Keratinocyte (primary cell): ENCODE measurements at places on chromosomes 13 and 19.

GRCh38 chr19:16205205-16206045, 7.7 kb downstream of the AP1M1 start:
- no peak for DNase-seq

GRCh38 chr13:99029576-99029975, 51.7 kb upstream of the DOCK9 start:
- no peak for DNase-seq

DNA sequence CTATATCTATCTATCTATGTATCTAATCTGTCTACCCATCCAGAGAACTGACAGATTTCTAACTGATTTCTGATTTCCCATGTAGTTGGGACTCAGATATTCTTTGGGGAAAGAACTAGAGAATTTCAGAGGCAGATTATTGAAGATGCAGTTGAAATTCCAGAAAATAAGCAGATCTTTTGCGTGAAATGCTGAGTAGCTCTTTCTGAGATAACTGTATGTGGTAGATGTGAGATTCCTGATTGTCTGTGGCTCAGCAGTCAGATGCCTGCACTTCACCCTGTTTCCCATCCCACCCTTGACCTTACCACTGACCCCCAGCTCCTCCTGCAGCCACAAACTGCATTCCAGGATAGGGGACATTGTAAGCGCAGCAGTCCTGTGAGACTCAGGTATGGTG, 61.5 kb downstream of the DGKH start:
- DNase-seq = no peak

- no peak for DNase-seq
Observed at GRCh38 chr19:58300620-58301019, 4.6 kb upstream of the ERVK3-1 start.

- DNase-seq = no peak
Observed at GRCh38 chr19:6671960-6672359, 2.0 kb upstream of the TNFSF14 start.

DNA sequence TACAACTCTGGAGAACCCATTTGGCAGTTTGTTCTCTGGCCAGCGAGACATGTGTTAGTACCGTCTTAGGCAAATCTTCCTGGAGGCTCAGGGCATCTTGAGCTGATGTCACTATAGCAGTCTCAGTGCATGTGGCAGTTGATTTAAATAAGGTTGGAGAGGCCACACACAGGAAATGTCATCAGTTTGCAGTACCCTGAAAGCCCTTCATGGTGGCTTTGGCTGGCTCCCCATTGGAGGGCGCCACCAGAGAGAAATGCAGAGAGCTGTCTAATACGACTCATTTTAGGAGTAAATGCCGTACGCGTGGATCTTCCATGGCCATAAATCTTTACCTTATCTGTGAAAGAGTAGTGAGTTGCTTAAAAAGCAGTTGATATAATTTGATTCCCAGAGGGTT, 163.1 kb downstream of the STK24 start:
- no peak for DNase-seq

GRCh38 chr19:42325896-42326771, 699 bp downstream of the MEGF8 start:
- no peak for DNase-seq

GRCh38 chr13:76632401-76633044, 253.7 kb downstream of the KCTD12 start:
- DNase-seq = no peak

GRCh38 chr19:18596752-18597157, 8.2 kb downstream of the REX1BD start:
- DNase-seq = no peak

- no peak for DNase-seq
Observed at GRCh38 chr19:8831373-8831772, 731 bp downstream of the ZNF558 start.

GRCh38 chr13:71217827-71218226, 649.2 kb downstream of the DACH1 start:
- no peak for DNase-seq

DNA sequence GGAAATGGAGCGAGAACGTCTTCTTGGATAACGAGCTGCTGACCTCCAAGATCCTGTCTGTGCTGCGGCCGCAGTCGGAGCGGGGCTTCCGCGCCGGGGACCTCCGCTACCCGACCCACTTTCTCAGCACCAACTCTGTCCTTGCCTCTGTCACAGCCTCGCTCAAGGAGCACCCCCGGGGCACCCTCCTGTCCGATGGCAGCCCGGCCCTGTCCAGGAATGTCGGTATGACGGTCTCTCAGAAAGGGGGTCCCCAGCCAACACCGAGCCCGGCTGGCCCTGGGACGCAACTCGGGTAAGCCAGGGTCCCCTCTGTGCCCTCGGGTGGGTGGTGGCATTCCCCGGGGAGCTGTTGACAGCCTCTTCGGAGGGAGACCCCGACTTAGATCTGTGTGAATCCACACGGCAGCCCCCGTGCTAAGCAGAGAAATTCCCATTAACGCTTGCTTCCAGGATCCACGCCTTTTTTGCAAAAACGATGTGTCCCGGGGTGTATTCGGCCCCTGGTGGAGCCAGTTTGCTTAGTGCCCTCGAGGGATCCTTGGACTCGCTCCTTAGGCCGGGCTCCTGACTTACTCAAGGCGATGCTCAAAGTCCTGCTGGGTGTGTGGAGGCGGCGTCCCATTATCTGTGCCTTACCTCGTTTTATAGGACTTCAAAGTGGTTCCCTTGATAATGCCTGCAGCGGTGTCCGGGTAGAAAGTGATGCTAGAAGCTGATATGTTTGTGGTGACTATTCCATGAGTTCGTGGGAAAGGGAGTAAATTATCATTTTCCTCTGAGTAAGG, 48.5 kb downstream of the PEX11G start:
- DNase-seq = no peak

DNA sequence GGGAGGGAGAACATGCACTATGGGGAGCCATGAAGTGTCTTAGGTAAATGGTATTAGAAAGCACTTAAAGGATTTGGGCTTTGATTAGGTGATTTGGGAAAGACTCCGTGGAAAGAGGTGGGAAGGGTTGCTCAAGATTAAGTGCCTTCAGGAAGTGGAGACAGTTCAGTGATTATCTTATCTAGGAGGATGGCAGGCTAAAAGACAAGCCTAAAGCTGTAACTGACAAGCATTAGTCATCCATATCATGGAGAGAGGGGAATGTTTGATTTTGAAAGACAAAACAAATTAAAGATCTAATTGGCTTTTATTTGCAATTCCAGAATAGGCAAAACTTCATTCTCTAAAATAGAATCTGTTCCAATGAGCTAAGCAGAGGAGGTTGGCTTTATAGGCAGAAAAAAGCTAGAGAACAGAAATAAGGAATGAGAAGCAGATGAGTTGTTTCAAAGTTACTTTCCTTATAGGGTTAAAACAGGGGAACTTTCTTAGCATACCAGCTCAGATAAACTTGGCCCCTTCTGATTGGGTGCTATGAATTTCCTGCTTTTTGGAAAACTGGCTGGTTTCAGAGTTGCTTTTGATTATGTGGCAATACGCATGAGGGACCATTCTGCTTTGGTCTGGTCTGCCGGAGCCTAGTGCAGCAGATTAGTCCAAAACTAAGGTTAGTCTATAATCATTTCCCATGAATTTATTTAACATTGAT, 1.8 kb upstream of the DIAPH3 start:
- DNase-seq = no peak

DNA sequence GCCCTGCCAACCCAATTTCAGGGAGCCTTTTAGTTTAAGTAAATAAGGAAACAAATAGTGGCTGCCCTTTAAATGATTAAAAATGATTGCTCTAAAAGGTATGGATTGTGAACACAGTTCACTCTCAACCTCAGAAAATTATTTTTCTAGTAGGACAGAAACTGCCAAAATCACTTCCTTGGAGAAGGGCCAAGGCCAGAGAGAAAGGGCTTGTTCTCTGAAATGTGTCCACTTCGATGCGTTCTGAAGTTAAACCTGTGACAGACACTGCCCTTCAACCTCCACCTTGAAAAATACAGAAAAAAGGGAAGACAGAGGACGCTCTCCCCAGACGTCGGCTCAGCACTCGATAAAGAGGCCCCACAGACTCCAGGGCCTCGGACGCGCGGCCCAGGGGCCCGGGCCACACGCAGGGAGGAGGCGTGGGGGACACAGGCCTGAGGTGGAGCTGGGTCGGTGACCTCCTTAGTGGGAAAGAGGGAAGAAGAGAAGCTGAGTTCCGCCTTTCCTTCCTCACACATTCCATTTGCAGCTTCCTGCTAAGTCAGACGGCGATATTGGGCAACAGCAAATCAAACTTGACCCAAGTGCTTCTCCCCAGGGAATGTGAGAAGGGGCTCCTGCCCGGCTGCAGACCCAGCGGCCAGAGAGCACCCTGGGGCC, 63.6 kb downstream of the RASA3 start:
- no peak for DNase-seq

GRCh38 chr19:36514012-36514612, 14.0 kb downstream of the ZNF260 start:
- DNase-seq = no peak

DNA sequence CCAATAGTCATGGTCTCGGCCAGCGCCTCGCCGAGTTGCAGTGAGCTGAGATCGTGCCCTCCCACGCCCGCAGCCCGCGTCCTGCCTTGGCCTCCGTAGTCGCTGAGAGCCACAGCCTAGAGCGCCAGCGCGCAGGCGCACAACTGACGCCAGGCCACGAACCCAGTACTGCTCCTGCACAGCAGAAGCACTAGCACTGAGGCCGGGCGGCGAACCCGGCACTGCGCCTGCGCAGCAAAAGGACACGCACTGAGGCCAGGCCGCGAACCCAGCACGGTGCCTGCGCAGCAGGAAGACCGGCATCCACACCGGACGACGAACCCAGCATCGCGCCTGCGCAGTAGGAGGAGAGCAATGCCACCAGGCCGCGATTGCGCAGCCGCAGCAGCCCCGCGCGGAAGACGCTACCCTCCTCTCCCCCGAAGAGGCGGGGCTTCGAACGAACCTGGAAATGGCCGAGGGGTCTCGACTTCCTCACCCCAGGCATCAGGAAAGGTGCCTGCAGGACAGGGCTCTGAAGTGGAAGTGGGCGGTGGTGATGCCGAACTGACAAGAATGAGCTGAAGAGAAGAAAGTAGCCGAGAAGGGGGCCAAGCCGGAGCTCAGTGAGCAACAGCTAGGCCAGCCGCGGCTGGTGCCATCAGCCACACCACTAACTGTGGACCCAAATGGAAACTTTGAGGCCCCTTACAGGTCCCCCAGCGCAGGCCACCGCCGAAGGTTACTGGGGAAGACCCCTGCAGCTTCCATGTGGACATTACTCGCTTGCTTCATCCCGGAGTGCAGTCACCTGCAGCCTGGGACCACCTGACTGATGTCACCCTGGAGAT, 7.5 kb downstream of the F10 start:
- no peak for DNase-seq

DNA sequence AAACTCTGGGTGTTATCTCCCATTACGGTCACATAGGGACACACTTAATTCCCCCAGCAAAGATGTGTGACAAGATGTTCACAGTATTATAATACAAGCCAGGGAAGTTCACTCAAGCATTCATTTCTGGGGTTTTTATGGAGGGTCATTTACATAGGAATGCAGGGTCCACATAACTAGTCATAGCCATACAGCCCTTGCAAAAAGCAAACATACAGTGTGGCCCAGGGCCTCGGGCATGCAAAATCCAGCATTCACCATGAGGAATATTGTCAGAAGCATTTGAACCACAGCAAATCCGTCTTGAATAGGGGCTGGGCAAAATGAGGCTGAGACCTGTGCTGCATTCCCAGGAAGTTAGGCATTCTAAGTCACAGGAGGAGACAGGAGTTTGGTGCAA, 13.0 kb upstream of the ZNF460 start:
- DNase-seq = no peak

DNA sequence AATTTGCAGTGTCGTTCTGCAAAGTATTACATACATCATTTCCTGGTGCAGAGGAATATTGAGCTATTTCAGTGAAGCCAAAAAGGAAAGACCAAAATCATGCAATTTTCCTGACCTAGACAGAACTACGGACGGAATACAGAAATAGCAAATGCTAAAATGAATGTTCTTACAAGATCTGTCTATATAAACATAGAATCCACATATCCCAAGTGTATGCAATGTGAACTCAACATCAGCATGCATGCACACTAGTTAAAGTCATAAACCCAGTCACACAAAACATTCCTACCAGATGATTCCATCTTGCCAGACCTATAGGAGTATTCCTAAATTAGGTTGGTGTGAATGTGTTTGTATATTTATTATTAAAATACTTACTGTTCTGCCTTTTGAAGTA, 383.7 kb upstream of the ZNF507 start:
- no peak for DNase-seq

DNA sequence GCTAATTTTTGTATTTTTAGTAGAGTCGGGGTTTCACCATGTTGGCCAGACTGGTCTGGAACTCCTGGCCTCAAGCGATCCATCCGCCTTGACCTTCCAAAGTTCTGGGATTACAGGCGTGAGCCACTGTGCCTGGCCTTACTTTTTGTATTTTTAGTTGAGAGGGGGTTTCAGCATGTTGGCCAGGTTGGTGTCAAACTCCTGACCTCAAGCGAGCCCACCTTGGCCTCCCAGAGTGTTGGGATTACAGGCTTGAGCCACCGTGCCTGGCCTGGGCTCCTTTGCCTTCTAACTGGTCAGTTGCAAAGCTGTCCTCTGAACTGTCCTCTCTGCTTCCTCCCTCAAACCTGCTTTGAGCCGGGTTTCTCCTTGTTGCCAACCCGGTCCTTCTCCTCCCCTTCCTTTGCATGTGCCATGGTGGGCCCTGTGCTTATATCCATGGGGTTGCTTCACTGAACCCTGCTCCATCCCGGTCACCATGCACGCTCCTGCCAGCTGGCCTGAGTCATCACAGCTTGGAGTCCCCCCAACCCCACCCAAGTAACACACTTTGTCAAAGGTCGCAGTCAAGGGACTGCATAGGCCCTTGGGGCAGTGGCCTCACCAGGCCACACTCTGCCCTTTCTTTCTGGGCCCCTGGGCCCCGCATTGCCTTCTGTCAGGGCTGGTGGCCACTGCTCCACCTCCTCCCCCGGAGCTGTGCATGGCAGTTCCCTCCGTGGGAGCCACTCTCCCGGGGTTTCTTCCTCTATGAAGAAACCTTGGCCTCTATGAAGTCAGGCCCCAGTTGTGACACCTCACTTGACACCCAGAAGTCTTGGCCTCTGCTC, 21.2 kb downstream of the WTIP start:
- no peak for DNase-seq

DNA sequence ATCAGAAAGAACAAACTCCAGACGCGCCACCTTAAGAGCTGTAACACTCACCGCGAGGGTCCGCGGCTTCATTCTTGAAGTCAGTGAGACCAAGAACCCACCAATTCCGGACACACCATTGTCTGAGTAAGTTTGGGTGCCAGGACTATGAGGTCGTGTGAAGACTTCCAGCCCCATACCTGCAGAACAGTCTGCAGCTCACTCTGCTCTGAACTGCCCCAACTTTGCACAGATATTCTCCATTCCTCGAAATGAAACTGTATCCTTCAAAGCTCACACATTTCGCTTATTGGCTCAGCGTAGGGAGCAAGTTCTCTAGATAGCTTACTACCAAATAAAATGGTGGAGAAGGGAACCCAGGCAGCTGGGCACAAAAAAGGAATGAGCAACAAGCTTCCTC, 2.6 kb upstream of the CYP4F2 start:
- DNase-seq = no peak
